ENCODE measurements at places on chromosomes 6 and 20.

DNA sequence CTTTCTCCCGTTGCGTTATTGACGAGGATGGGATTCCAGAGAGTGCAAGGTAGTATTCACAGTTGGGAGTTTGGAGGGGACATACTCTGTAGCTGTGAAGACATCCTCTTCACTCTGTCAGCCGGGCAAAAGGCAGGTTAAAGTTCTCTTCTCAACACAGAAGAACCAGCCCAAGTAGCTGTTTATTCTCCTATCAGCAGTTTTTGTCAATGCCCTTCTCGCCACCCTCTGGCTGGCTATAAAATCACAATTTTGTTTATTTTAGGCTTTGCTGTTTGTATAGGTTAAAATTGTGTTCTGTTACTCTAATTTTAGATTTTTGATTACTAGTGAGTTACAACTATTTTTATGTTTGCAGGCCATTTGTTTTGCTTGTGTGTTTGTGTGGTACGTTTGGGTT is 37.9 kb upstream of the MAS1 start:
- no peak for DNase-seq

GRCh38 chr6:140812636-140813035 is 1320.1 kb upstream of the GJE1 start:
- no peak for DNase-seq

DNA sequence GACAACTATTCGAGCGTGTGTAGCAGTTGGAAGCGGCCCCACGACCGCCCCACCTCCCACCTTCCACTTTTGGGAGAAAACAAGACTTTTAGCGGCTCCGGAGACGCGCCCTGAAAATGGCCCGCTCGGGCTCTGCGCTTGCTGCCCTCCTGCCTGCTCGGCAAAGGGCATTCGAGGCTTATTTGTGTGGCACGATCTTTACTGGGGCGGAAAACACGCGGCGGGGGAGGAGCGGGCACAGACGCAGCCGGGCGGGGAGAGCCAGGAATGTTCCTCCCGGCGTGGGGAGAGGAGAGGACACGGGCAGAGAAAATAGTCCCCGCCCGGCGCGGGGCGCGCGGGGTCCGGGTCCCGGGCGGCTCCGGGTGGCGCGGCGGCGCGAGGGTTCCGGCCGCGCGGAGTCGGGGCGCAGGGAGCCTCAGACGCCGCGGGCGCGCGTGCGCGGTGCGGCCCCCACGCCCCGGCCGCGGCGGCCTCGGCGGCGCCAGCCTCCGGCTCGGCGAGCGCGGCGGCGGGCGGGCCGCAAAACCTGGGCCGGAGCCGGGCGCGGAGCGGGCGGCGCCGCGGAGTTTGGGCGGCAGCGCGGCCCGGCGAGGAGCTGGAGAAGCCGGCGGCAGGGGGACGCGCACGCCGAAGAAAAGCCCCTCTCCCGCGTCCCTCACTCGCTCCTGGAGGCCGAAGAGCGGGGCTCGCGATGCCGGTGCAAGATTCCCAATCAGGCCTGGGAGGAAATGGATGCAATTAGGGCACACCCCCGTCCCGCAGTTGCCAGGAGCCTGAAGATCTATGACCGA is 90.0 kb upstream of the ARID1B start:
- peak; percentile 97 for DNase-seq

DNA sequence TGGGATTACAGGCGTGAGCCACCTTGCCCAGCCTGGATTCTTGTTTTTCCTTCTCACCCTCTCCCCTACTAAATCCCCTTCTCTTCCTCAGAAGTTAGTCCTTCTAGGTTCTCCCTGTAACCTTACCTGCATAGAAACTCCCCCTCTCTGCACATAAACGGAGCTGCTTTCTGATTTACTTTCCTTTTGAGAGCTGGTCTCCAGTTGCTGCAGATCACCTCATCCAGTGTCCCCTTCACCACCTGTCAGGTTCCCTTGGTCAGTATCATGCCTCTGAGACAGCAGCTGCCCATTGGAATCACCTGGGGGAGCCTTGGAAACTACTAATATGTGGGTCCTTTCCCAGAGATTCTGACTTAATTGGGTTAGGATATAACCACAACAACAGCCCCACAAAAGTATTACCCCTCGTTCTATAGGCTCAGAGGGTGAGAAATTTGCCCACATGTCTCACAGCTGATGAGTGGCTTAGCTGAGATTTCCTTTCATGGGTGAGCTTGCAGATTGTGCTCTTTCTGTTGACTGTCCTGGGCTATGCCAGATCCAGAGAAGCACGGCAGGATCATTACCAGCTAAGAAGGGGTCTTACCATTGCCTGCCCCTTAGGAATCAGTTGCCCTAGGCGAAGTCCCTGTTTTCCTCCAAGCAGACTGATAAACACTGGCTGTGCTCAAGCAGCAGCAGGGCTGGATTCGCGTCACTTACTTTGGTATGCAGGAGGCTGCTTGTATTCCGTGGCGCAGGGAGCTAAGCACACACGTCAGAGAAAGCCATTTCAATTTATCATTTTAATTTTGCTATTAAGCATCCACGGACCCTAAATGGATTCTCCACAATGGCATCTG is 51.3 kb downstream of the AKAP12 start:
- no peak for DNase-seq

GRCh38 chr6:10248378-10248843 is 166.5 kb downstream of the TFAP2A start:
- no peak for DNase-seq

GRCh38 chr6:68743099-68743498 is 108.0 kb downstream of the ADGRB3 start:
- no peak for DNase-seq

DNA sequence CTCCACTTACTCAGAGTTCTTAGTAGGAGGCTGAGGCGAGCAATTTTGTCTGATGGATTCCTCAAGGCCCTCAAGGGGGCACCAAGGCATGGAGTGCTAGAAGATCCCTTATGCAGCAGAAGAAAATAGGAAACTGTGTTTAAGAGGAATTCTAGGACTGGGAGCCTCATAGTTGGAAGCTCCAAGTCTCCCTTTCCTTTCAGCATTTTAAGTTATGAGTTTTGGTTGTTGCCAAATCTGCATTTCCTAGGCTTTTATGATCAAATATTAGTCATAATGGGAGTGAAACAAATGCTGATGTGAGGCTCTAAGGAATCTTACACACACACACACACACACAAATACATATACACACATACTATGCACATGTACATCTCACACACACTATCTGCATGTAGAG is 714.0 kb downstream of the UTRN start:
- DNase-seq: no peak

DNA sequence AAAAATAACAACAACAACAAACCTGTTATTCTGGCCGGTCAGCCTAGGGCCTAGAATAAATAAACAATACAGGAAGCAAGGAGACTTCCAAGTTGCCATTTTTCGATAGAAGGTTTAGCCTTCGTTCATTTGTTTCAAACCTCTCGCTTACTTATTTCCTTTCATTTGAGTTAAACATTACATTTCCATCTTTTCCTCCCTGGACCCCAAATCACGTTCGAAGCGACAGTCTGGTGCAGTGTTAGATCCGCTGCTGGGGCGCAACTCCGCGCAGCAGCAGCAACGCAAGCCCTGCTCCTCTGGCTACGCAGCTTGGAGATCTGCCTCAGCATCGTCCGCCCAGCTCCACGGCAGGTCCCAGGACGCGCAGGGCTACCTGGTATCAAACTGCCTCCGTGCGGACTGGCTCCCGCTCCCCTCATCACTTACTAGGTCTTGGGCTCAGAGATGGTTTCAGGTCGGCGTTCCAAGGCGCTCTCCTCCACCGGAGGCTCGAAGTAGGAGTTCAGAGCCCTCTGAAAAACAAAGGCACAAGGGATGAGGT is 530 bp downstream of the TDP2 start:
- DNase-seq: peak; percentile 52

DNA sequence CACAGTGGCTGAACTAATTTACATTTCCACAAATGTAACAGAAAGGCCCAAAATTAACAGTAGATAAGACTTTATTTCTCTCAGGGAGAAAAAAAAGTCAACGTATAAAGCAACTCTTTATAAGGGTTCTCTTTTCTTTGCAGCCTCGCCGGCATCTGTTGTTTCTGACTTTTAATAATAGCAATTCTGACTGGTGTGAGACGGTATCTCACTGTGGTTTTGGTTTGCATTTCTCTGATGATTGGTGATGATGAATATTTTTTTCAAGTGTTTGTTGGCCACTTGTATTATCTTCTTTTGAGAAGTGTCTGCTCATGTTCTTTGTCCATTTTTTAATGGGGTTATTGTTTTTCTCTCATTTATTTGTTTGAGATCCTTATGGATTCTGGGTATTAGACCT is 27.2 kb upstream of the FKBP1A start:
- no peak for DNase-seq

DNA sequence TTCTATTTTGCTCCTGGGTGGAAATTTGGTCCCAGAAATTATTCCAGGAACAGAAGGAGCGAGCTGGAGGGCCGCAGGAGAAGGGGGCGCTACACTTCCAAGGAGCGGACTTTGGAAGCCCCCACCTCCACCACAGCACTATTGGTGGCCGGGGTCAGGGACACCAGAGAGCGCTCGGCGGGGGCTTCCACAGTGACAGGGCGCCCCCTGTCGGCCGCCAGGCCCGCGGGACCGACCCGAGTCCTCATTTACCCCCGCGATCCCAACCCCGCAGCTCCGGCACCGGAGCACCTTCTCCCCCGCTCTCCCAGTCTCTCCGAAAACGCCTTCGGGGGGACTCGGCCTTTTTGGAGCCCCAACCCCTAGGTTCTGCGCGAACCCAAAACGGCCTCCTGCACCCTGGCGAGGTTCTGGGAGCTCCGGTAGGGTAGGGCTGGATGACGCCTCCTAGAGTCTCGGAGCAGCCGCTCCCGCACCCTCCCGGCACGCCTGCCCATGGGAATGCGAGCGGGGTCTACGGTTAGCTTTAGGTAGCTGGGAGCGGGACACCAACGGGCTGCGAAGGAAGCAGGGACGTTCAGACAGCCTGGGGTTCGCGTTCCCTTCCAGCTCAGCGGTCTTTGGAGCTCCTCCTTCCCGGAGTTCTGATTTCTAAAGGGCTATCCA is 2.4 kb upstream of the FOXA2 start:
- DNase-seq: peak; percentile 34

DNA sequence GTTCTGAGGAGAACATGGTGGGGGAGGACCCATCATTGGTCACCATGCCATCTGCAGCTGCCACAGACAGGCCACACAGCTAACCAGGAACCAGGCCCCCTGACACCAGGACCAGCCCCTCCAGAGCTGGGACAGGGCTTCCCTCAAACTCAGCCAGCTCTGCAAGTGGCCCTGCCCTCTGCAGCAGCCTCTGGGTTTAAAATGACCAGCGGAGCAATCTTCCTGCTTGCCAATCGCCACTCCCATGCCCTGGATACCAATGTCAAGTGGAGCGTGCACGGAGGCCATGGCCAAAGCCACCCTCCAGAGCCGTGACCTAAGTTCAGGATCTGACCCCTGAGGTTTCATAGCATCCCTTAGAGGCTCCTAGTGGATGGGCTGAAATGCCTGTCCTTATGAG is 199.4 kb downstream of the SYNDIG1 start:
- no peak for DNase-seq

DNA sequence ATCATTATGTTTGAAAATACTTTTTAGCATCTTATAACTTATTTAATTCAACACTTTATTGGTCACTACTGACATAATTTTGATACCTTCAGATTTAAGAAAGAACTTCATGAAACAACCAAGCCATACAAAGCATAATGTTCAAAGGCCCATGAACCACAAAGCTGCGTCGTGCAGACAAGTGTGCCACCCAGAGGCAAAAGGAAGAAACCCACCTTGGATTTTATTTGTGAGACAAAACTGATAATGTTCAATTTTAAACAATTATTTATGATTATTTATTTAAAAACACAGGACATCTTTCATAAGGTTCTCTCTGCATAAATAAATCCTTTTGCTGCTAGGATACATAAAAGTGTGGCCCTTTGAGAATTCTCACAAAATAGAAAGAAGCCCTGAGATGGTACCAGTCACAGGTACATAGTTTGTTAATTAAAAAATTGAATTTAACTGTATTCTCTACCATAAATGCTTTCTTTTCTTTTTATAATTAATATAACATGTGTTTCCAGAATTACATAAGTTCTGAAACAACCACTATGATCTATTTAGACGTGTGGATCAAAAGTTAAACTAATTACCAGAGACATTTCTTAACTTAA is 143.7 kb downstream of the RALGAPA2 start:
- DNase-seq: peak; percentile 41

DNA sequence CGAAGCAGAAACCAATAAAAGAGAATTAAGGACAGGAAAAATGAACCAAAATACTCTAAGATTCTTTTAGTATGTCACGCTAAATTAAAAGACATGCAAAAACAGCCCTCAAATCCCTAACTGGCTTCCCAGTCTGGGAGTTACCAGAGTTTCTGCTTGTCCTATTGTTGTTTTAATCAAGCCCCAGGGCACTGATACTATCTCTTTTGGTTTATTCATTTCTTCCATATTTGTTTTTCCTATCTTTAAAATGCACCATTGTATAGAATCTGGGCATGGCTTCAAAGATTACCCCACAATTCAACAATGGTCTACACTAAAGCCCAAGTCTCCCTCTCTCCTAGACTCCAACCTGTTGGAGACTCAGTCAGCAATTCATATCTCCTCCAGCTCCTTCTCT is 169.1 kb downstream of the MYLK4 start:
- no peak for DNase-seq

DNA sequence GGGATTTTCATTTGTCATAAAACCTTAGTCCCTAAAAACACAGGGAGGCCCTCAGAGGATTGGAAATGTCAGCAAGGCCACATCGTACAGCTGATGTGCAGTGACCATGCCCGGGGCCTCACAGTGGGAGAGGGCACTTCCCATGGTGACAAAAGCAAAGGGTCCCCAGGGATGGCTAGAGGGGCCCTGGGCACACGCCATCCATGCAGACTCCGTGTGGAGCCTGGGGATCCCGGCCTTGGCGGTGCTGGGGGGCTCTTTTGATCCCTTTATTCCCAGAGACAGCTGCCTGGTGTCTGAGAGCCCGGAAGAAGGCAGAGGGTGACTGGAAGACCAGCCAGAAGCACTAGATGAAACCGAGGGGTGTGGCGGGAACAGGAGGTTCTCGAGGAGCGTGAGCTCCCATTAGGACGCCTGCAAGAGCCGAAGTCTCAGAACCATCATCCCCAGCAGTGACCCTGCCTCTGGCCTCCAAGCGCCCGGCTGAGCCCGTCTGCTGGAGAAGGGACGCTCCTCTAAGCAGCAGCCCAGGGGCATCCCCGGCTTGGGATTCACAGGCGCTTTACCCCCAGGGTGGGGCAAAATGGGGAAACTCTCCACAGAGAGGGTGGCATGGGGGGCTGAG is 49.1 kb upstream of the FRMD1 start:
- no peak for DNase-seq

DNA sequence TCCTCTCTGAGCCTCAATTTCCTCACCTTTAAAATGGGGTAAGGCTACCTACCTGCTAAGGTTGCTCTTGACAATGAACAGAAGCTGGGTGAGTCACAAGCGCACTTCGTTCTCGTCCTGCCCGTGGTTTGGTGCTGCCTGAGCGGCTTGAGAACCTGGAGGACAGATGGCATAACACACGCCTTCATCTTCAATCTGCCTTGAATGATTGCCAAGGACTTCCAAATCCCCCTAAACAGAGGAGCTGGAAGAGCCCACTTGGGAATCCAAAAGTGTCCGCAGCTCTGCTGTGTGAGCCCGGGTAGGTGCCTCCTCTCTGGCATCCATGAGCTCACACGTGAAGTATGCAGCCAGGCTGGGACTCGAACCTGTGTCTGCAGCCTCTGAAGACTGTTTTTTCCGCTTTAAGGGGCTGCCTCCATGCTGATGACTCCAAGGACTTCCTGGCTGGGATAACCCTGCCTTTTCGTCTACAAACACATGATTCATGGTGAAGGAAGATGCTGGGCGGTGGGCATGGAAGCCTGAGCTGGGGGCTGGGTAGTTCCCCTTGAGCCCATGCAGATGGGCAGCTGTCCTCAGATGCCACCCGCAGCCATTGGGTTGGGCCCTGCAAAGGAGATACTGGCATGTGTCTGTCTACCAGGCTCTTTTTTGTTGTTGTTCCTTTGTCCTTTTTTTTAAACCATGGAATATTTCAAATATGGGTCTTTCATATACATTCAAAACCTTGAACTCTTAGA is 25.3 kb upstream of the CSNK2A1 start:
- DNase-seq: no peak

Measured in germinal center (tissue), 1 donor.